ENCODE measurements at places on chromosomes 3 and 15.

- DNase-seq = no peak
Measured at GRCh38 chr15:99433757-99434450, 131.9 kb upstream of the MEF2A start.

DNA sequence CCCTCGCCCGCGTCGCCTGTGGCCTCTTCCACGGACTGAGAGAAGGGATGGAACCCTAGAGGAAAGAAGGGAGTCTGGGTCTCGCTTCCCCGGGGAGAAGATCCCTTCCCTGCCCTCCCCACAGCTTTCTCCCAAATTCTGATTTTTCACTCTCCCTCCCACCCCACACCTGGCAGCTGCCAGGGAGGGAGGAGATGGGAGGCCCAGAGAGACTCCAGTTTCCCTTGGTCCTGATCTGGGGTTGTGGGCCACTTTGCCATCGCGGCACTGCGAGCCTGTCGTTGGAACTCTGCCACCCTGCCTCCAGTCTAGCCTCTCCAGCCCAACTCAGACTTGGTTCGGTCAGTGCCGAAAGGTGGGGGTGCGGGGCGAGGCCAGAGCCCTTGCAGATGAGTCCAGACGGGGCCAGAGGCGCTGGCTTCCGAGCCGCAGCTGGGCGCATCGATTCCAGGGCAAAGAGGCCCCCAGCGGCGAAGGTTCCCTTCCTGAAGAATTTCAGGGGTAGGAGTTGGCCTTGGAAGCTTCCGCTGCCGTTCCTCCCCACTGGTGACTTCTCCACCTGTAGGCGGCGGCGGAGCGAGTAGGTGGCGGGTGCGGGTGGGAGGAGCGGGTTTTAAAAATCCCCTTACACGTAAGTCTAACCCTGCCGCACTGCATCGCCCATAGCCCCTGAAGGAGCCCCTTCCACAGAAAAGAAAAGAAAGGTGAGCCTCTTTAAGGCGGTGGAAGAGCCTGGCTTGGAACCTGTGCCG is 5.2 kb downstream of the WNT5A start:
- no peak for DNase-seq

DNA sequence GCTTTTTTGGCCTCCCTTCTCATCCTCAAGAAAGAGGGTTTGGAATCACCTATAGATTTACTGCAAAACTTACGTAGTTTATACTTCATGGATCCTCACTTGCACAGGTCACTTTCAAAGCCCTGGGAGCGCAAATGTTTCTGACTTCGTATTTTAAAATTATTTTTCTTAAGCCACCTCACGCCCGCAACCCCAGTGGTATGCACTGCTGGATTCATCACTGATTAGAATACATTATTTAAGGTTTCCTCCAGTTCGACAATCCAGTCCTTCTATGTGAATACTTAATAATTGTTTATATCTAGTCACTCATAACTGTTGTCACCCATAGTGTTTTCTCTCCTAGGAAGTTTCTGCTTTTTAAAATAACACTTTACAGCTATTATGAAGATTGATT is 339.9 kb downstream of the CHL1 start:
- no peak for DNase-seq

DNA sequence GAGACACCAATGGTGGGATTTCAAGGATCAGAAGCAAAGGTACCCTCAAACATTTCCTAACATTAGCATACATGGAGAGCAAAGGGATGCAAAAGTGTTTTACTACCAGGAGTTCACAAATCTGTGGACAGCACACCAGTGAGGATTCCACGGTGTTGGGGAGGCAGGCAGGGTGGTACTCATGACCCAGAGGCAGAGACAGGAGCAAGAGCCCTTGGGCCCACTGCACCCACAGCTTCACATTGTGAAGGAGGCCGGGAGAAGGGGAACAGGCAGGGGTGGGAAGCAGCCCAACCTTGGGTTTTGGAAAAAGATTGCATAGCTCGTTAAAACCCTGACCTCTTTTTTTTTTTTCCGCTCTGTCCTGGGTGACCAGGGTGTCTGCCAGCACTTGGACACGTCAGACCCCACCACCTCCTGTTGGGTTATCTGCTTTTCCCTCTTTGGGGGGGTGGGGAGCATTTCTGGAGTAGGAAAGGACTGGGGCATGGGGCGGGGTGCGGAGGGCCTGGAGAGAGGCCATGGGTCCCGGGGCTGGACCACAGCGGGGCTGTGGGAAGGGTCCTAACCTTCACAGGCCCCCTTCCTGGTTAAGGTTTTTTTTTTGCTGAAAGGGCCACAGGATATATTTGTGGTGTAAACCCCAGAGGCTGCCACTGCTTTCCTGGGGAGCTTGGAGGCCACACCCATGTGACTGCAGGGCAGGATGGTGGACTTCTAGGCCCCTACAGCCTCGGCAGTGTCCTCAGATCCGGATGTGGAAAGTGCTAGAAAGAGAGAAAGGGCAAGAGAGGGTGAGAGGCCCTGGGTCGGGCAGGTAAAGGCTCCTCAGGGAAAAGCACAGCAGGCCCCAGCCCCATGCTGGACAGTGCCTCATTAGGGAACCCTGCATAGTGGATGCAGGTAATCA is 12.5 kb downstream of the SH2D7 start:
- DNase-seq = peak; percentile 44

DNA sequence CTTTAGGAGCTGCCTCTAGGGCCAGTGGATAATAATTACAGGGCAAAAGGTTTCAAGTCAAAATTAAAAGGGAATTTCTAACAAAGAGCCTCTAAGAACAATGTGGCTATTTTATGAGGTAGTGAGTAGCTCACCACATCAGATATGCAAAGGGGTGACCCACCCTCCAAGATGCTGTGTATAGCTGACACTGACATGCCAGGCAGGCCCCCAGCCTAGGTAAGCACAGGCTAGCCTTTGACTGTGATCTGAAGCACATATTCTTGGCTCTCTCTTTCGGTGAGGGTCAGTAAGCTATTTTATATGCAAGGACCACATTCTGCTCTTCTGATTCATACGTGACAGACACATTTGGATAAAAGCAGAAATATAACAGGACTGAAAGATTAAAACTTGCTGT is 2.8 kb upstream of the THSD4 start:
- DNase-seq = no peak

DNA sequence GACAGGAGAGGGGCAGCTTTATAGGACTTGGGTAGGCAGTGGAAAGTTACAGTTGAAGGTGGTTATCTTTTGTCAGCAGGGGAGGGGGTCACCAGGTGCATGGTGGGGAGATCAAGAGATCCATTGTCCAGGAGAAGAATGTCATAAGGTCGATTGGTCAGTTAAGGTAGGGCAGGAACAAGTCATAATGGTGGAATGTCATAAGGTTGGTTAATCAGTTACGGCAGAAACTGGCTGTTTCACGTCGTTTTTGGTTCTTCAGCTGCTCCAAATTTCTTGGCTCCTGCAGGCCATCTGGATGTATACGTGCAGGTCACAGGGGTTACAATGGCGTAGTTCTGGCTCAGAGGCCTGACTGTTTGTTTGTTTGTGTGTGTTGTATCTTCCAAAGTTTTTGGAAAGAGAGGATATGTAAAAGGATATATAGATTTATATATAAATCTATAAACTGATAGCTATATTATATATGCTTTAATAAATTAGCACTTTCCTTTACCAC is 565.1 kb downstream of the ZNF385D start:
- no peak for DNase-seq

- no peak for DNase-seq
Measured at GRCh38 chr15:87609894-87610293, 646.6 kb downstream of the NTRK3 start.

GRCh38 chr3:189780546-189781270 is 149.5 kb downstream of the TP63 start:
- no peak for DNase-seq

GRCh38 chr3:64559588-64559987 is 128.2 kb downstream of the ADAMTS9 start:
- no peak for DNase-seq

GRCh38 chr15:80562033-80562432 is 133.1 kb upstream of the ABHD17C start:
- DNase-seq = no peak

- DNase-seq = no peak
Measured at GRCh38 chr3:15955968-15956367, 158.2 kb upstream of the ANKRD28 start.

DNA sequence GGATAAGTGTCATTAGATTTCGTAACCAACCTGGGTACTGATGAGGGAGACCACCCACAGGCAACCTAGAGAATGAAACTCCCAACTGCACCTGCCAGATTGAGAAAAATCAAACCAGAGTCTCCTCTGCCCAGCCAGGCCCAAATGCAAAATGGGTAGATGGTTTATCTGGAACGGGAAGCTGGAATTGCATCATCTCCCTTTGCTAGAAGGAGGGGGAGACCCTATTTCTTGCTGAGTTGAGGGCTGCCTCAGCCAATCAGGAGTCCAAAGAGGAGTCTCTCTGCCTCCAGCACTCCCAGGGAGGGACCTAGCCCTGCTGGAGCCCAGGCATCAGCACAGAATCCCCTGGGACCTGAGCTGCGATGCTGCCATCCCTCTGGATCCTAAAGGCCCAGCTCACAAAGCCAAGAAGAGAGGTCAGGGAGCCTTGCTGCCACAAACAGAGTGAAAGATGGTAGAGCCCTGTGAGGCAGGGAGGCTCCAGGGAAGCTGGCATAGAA is 8.1 kb downstream of the RMDN3 start:
- DNase-seq = no peak

GRCh38 chr3:177528306-177529070 is 331.2 kb upstream of the TBL1XR1 start:
- no peak for DNase-seq

GRCh38 chr3:42996633-42997075 is 17.5 kb downstream of the GASK1A start:
- no peak for DNase-seq

- peak; percentile 40 for DNase-seq
Measured at GRCh38 chr3:42979044-42979972, at the start of gene GASK1A. TSS of gene GASK1A (plus strand) at chr3:42979311. CDS start at chr3:42979643, 332 bp downstream.

- DNase-seq = no peak
Measured at GRCh38 chr3:52173101-52173500, 18.9 kb upstream of the POC1A start.

DNA sequence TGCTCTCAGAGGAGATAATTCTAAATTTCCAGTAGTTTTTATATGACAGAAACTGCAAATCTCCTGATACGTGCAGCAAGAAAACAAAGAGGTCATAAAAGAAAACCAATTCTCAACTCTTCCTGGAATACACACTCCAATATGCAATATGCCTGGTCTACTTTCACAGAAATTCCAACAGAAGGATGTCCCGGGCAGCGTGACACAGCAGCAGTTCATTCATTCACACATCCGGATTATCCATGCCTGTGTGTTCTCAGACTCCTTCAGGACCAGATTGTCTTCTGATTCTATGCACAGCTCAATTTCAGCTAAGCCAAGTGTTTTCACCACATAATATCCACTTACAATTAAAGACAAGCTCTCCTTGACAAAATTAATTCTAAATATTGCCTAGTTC is 64.3 kb downstream of the FBN1 start:
- no peak for DNase-seq

DNA sequence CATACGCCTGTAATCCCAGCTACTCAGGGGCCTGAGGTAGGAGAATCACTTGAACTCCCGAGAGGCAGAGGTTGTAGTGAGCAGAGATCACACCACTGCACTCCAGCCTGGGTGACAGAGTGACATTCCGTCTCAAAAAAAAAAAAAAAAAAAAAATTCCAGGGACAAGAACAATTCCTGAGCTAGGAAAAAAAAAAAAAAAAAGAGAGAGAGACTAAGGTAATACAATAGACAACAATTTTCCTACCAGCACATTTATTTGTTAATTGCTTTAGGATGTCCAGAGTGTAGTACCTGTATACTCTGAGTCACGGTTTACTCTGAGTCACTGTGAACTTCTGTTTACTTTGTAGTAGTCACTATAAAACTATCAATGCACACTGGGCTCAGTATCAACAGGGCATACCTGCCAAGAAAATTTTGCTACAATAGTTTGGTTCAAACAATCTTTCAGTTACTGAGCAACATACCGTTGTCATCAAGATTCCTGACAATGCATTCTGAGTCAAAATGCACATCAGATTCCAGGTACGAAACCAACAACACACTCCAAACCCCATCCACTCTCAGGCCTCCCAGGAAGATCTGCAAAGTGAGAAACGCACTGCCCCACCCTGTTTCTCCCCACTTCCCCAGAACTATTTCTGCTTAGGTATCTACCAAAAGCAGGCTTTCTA is 28.3 kb downstream of the IGF2BP2 start:
- no peak for DNase-seq
